ENCODE measurements at places on chromosomes 1 and 21.

DNA sequence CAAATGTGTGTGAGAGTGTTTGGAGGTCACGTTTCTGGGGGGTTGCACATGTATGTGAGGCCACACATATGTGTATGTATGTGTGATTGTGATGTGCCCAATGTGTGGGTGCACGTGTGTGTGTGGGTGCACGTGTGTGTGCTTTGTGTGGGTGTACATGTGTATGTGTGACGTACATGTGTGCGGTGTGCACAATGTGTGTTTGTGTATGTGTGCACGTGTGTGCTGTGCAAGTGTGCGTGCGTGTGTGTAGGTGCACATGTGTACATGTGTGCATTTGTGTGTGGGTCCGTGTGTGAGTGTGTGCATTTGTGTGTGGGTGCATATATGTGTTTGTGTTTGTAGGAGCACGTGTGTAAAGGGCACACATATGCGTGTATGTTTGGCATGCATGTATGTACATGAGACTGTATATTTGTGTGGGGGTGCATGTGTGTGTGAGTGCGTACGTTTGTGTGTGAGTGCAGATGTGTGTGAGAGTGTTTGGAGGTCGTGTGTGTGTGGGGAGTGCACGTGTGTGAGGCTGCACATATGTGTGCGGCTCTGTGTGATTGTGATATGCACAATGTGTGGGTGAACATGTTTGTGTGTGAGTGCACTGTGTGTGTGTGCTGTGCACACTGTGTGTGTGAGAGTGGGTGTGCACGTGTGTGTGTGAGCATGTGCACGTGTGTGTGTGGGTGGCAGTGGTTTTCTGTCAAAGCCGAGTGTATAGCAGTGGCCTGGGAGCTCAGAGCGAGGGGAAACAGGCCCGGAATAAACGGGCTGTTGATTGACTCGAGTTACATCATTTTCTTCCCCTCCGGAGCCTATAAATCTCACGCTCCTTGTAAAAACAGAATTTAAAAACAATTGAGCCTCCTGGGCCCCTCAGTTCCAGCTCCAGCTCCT is 132.7 kb upstream of the ARHGEF16 start:
- DNase-seq = no peak

DNA sequence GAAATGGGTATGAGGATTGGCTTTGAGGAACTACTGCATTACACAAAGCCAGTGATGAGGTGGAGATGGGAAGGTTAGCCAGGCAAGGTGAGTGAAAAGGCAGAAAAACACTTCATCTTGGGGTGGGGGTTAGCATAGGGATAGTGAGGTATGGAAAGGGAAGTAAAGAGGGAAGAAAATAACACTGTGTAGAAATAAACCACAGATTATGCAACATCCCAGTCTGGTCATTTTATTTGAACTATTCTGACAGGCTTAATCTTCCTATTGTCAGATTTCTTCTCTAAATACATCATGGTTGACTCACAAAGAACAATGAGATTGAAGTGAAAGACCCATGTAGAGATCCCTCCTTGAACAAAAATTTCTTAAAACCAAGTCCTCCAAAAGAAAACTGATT is 640.2 kb downstream of the PTPRC start:
- no peak for DNase-seq

- DNase-seq = no peak
Observed at GRCh38 chr21:16061194-16061593, 331.4 kb downstream of the USP25 start.

DNA sequence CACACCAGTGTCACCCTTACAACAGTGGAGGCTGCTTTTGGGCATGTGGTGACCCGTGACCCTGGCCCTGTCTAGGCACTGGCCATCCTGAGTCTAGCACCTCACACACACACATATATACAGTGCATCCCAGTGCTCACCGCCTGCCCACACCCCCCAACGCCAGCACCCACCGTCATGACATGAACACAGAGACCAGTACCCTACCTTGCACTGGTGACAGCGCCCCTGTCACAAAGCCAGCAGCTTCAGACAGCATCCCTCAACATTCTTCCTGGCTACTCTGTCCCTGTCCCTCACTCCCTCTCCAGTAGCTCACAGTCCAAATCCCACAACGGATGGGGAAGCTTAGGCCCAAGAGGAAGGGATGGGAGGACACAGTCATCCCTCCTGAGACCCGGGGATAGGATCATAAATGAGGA is 27.1 kb downstream of the AHDC1 start:
- DNase-seq = no peak

DNA sequence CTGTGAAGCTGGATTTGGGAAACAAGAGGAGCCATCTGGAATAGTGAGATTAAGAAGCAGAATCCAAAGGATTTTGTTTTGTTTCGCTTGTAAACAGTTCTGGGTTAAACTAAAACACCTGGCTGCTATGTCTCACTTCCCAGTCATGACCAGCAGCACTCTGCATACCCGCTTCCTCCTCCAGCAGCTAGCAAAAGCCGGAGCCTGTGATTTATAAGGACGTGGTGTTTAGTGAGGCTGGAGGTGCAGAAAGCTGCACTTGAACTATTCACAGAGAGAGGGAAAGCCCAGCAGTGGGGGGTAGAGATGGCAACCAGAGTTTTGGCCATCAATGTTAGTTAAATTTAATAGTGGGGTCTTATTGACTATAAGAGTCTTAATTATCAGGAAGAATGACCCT is 240.2 kb downstream of the AJAP1 start:
- no peak for DNase-seq

DNA sequence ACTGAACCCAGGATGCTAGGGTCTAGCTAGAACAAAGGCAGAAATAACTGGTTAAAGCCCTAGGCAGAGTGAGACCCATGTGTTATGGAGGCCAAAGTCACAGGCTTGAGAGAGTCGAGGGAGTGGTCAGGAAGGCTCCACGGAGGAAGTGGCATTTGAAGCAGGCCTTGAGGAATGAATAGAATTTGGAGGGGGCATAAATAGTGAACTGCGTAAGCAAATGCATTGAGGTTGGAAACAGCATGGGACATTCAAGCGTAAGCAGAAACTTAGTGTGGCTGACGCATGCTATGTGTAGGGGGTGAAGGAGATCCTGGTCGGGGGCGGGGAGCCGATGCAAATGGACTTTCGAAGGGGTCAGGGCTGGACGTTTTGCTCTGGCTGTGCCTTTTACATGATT is 11.5 kb downstream of the AZIN2 start:
- DNase-seq = no peak

DNA sequence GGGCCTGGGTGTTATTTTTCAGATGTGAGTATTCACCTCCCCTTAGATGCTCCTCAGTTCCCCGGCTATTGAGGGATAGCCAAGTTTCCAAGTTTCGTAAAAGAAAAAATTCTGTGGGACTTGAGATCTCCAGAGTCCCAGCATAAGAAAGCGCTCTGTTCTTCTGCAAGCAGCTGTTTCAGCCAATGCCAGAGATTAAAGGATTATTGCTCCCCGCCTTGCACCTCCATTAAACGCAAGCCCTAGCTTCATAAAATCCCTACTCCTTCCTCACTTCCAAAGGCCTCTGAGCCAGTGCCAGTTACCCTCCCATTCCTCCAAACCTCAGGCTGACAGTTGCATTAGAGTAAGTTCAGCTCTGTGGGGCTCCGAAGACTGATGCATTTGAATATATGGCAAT is 56.4 kb downstream of the CHIA start:
- DNase-seq = no peak

GRCh38 chr21:42601656-42602055 is 51.8 kb upstream of the PDE9A start:
- no peak for DNase-seq

DNA sequence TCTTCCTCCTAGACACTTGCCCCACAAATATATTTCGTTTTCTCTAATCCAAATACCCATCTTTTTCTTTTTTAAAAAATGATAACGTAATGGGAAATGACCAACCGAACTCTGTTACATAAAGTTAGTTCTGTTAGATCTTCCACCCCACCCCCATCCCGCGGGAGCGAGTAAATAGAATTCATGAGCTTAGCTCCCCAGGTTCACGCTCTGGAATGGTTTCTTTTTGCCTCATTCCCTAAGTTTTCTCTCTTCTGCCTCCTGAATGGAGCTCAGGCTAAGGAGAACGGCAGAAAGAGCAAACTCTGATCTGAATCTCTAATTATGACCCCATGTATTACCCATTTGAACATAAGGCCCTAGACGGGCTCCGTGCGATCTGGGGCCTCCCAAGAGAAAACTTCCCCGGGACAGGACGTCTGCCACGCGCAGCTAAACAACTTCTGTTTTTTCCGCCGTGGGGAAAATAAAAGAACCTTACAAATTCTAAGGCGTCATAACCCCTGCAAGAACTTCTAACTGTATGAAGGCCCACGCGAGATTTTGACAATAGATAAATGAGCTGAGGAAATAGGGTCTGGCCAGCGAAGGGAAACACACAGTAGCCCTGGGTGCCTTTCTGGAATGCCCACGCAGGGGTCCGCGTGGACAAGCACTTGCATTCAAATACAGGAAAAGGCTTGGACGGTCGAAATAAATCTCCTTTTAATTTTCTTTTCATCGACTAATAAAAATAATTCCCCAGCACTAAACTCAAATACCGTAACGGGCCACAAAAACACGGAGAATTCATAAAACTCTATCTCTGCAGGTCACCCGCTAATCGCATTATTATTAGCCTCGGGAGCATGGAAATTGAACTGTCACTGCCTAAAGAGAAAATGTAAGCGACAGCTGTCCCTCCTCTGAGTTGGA is 2.2 kb downstream of the TBX15 start:
- DNase-seq = no peak

GRCh38 chr1:244092964-244093638 is 42.0 kb downstream of the ZBTB18 start:
- DNase-seq = no peak

- no peak for DNase-seq
Observed at GRCh38 chr1:67759692-67760029, 73.6 kb downstream of the GNG12 start.

GRCh38 chr21:36104317-36105300 is 30.3 kb upstream of the CBR3 start:
- DNase-seq = peak; percentile 82

- no peak for DNase-seq
Observed at GRCh38 chr21:17492415-17493168, 20.3 kb upstream of the CXADR start.

DNA sequence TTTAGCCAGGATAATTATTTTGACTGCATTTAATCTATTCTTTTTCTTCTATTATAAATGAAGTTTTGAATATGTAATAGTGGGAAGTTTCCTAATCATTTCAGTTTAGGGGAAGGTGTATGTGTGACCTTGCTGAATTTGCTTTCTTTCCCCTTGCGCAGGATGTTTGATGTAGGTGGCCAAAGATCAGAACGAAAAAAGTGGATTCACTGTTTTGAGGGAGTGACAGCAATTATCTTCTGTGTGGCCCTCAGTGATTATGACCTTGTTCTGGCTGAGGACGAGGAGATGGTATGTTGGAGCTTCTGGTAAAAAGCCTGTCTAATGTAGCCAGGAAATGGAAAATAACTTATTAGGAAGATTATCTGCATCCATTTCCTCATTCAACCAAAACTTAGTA is 33.4 kb downstream of the GNAT2 start:
- DNase-seq = no peak

GRCh38 chr1:88976235-88976634 is 16.2 kb downstream of the KYAT3 start:
- DNase-seq = no peak

DNA sequence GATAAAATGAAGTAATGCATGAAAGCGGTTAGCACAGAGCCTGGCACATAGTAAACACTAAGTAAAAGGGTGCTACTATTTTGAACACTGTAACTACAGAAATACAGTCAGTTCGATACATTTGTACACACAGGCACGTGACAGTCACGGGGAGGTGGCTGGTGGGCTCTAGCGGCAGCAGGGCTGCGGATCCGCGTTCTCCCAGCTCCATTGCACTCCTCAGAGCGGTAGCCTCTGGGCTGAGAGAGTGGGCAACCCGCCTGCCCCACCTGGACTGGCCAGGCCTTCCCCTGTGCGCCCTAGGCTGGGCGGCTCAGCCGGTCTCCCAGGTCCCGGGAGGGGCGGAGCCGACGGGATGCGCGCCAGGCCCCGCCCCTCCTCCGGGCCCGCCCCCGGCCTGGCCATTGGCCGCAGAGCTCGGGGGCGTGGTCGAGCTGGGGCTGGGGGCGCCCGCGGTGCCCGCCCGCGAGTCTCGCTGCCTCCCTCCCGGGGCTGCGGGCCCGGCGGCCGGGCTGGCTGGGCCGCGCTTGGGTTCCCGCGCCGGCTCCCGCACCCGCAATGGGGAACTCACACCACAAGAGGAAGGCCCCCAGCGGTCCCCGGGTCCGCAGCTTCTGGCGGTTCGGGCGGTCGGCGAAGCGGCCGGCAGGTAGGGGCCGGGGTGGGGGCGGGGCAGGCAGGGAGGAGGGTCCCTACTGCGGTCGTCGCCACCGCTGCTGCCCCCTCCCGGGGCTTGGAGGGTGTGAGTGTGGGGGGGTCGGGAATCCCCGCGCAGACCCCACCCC is 51.2 kb upstream of the SYNC start:
- peak; percentile 75 for DNase-seq

DNA sequence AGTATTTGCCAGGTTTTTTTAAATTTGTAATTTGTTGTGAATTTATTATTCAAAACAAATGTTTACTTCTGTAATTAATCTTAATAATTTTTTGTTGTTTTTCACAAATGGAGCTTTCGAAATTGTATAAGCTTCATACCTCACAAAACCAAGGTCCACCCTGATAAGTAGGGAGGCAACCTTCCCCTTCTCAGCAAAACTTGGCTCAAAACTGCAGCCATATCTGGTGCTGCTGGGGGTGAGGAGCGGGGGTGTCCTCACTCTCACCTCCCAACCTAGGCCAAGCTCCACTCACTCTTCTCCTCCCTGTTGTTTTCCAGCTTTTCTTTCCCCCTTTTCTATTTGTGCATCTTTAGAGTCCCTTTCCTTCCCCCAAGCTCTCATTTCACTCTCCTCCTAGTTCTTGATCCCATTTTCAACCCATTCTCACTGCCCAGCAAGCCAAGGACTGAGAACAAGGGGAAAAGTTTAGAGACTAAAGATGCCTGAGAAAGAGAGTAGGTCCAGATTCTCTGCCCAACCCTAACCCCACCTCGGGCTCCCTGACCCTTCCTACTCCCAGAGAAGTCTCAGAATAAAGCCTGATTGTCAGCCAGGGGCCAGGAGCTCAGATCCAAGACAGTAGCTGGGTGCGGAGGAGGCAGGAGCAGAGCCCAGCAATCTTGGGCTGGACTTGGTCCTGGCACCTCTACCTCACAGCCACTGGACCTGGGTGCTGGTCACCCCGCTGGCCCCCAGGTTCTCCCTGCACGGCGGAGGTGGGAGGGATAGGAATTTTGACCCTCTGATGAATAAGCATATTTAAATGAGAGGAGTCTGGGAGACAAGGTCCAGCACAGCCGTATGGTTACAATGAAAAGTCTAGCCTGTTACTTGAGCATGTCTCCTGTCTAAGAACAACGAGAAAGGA is 8.3 kb upstream of the CFAP45 start:
- DNase-seq = no peak

DNA sequence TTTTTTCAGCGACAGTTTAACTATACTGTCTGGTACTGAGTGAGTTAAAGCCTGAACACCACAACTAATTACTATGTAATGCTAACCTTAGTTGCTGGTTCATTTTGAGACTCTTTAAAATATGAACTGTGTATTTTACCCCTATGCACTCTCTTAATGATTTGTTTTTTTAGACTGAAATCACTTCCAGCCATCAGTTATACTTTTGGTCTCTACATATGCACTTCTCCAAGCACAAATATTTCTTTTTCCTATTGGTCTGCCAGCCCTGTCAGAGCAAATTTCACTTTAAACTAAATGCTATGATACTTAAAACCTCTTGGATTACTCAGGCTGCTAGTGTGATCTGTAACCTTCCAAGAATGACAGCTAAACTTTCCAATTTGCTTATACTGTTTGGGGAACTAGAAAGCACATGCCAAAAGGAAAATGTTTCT is 38.1 kb upstream of the SCYL3 start:
- no peak for DNase-seq

GRCh38 chr1:212702672-212703071 is 3.0 kb upstream of the BATF3 start:
- no peak for DNase-seq
